Stimulated activated CD8-positive, alpha-beta memory T cell treated with anti-CD3 and anti-CD28 coated beads, Interleukin-7, amount 100 ng/mL, for 1 hour (primary cell): ENCODE measurements at places on chromosomes 7 and 10.
A peak's percentile ranks its signal among the peaks of the same experiment; 100 is the strongest.

GRCh38 chr10:71747039-71747531, 26.2 kb downstream of the VSIR start:
- DNase-seq = no peak

DNA sequence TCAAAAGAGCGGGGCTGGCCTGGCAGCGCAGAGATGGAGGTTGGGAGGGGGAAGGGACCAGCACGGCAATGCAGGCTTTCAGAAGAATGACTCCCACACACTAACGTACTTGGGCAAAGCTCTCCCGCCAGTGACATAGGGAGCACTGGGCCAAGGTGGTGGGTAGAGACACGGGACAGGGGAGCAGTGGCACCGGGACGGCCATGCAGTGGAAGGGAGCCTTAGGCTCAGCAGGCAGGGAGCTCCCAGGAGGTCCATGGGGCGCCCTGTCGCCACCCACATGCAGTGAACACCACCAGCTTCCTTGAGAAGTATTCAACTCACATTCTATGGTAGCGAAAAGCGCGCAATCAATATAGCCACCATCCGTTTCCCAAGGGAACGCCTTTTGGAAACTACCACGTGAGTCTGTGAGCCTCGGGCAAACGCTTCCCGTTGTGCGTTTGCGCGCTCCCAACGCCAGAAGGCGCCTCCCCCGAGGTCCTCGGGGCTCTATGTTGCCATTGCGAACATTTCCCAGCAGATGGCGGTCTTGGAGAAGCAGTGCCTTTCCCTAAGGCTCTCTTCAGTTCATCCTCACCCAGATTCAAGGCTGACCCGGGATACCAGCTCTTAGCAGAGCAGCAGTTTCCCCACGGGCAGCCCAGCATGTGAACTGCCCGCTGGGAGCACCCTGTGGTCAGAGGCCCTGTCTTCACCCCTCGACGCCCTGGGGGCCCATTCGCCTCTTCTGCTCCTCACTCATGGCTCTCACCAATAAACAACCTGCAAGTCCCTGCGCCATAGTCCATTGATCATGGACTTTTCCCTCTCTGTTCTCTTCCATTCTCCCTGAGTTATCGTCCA, 16.4 kb upstream of the OPALIN start:
- peak; percentile 34 for DNase-seq

DNA sequence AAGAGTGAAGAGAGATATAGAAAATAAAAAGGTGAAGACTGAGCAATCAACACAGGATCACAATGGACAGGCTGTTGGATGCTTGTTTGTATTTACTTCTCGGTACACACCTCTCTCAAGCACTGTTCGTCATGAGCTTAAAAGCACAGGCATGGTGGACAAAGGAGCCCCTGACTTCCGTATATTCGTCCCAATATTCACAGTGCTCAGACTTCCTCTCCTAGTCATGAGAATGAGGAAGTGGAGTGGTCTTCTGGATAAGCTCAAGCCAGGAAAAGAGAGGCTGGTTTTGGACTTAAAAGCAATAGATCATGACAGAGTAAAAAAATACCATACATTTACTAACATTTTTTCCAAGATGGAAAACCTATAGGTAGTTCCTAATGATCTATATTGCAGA, 172.5 kb downstream of the SORCS1 start:
- no peak for DNase-seq

GRCh38 chr10:42872865-42873435, 90.4 kb downstream of the BMS1 start:
- no peak for DNase-seq

GRCh38 chr7:88347517-88347916, 40.8 kb upstream of the STEAP4 start:
- no peak for DNase-seq

GRCh38 chr7:26600411-26600810, 264.0 kb downstream of the SKAP2 start:
- no peak for DNase-seq
